ENCODE measurements at places on chromosomes 12 and 14.
A peak's percentile ranks its signal among the peaks of the same experiment; 100 is the strongest.

DNA sequence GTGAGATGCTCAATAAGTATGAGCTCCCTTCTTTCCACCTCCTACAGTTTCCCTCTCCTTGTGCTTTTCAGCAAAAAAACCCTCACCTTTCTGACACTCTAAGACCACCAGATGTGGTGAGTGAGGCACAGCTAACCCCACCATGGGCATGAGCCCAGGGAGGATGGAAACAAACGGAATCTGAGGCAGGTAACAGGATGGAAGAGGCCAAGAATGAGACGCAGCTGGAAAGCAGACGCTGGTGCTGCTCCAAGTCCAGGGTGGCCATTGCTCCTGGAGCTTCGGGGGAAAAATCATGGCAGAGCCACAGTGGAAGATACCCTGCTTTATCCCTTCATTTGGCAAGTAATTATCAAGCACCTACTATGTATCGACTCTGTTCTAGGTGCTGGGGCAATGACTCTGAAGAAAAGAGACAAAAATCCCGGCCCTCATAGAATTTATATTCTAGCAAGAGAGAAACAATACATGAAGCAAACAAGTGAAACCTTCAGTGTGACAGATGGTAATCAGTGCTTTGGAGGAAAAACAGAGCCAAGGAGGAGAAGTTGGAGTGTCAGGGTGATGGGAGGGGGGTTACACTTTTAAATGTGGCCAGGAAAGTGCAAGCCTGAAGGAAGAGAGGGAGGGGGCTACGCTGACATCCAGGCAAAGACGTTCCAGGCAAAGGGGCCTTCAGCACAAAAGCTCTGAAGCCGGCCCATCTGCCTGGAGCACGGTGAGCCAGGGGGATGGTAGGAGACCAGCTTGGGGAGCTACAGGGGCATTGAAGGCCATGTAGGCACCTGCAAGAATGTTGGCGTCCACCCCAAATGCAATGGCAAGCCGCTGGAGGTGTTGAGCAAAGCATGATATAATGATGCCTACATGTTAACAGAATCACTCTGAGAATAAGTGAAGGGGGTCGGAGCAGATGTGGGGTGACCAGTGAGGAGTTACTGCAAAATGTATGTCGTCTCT lies 154.2 kb downstream of the DPF3 start:
- DNase-seq: no peak

GRCh38 chr12:91685917-91686316 lies 459.7 kb downstream of the BTG1 start:
- DNase-seq: no peak

GRCh38 chr12:91777268-91777992 lies 368.2 kb downstream of the BTG1 start:
- DNase-seq: peak; percentile 13

DNA sequence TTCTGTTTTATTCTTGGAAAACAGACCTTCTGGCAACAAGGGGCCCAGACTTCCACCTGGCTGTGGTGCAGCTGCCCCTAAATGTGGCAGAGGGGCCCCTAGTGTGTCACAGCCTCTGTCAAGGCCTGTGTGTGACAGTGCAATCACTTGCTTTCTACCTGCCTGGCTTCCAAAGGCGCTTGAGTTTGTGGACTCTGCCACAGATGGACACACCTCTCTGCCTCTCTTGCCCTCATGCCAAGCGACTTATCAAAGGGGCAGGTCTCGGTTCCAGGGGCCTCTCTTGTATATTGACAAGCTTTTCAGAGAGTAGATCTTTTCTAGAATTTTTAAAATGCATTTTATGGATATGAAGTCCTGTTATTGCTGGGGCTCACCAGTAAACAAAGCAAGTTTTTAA lies 217.2 kb downstream of the SLC15A4 start:
- DNase-seq: no peak

DNA sequence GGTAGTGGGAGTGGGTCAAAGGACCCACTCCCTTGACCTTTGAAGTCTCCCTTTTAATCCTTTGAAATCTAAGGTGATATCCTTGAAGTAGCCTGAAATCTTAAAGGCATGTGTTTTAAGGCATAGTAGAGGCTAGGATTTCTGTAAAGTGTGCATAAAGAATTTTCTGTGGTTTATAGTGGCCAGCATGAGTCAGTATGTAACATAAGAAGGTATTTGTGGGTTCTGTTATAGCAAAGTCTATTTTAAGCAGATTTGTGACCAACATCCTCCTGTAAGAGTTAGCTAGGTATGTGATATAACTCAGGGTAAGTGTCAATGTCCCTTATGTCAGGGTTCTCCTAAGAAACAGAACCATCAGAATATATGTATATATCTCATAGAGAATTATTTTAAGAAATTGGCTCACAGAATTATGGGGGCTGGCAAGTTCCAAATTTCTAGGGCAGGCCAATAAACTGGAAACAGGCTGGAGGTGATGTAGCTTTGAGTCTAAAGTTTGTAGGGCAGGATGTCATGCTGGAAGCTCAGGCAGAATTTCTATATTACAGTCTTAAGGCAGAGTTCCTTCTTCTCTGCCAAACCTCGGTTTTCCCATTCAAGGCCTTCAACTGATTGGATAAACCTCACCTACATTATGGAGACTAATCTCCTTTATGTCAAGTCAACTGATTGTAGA lies 18.7 kb upstream of the EPYC start:
- no peak for DNase-seq

- DNase-seq: no peak
Observed at GRCh38 chr14:31096255-31096654, 70.1 kb upstream of the STRN3 start.

DNA sequence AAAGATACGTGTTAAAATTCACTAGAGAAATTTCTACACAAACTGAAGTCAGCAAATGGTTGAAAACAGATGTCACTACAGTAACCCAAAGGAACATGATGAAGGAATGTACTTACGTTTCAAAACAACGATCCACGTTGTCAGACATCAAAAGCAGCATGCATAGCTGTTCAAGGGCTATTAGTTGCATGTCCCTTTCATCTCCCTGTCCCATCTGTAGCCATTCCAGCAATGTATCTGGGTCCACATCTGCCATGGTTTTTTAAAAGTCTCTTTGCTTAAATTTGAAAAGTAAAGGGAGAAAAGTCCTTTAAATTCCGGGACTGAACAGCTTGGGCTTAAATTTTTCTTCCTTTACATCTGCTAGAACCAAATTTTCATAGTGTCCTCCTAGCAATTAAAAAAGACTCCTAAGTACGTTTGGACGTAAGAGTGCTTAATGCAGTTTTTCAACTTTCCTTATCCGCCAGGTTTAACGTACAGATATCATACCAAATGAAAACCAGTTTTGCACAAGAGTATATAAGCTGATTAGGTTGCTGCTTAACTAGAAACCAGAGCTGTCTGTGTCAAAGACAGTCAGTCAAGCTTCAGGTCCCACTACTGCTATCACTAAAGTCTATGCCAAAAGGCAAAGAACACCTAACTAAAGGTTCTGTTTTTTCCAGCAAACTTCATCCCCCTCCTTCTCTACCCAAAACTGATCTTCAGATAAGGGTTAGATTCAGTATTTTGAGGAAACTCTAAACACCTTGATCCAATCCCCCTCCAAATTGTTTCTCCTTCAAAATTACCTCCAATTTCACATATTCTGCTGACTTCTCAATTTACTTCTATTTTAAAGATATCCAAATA lies 1.7 kb downstream of the HECTD1 start:
- DNase-seq: no peak

DNA sequence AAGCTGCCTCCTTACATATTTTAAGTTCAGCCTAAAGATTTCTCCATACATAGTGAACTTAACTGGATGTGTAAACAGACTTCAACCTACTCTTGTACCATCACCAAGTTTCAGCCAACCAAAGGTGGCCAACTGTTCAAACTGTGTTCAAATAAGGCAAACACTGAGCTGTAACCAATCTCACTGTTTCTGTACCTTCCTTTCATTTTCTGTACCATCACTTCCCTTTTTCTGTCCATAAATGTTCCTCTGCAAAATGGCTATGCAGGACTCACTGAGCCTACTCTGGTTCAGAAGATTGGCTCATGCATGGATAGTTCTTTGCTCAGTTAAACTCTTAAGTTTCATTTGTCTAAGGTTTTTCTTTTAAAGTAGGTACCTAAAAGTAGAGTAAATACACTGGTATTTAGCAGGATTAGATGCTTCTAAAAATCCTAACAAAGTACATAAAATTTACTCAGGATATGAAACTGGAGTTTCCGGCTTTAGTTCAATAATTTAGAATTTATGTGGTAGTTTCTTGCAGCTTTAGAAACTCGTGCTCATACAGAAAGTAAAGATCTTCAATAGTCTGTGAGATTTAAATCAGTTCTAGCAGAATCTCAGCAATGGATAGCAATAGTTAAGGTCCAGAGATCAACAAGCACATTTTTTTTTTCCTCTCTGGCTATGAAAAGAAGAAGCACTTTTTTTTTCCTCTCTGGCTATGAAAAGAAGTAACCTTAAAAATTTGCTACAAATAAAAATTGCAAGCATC lies 282.0 kb upstream of the PPFIA2 start:
- DNase-seq: peak; percentile 26

GRCh38 chr12:80877721-80878265 lies 59.9 kb downstream of the LIN7A start:
- no peak for DNase-seq

DNA sequence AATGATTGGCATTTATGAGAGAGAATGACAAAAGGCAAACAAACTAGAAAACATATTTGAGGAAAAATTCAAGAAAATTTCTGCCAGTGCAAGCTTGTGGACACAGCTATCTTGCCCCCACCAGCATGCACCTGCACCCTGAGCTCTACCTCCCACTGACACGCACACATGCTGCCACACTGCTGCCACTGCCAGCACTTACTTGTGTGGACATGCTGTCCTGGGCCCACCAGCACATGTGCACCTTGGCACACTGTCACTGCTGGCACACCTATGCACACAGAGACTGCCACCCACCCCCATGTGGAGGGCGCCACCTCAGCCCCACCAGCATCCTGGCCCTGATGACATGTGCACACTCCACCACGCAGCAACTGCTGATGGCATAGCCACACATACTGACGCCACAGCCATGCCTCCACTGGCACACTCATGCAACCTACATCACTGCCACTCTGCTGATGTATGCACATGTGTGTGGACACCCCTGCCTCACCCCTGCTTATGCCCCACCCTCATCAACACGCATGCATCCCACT lies 475.0 kb downstream of the SOX5 start:
- DNase-seq: no peak

- DNase-seq: no peak
Observed at GRCh38 chr14:79196216-79196615, 1015.1 kb downstream of the DIO2 start.

DNA sequence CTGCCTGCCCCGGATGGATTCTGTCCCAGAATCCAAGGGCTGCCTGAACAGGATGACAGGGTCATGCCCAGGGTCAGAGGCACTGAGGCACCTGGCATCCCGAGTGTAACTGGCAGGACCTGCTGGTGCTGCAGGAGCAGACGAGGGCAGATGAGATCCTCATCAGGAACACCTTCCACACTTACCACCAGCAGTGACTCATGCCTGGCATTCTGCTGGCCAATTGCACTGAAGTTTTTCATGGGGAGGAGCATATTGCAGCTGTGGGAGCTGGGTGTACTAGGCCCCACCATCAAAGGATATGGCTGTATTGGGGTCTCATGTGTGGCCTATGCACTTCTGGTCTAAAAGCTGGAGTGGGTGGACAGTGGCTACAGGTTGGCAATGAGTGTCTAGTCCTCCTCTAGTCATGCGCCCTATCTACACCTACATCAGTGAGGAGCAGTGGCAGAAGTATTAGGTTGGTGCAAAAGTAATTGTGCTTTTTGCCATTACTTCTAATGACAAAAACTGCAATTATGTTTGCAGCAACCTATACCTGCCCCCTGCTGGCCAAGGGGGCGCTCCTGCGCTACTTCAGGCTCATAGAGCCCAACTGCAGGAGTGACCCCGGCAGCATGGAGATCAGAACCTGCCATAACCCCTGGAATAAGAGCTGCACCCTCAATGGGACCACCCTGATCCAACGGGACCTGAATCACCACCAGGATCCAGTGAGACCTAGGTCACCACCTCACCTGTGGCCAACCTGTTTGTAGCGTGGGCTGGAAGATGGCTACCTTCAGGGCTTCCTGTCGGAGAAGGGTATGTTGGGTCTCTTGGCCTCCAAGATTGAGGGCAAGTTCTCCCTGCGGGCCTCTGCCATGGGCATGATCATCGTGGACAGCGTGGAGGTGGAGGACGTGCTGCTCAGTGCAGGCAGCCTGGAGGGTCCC lies 8.0 kb upstream of the C12orf42 start:
- peak; percentile 4 for DNase-seq

DNA sequence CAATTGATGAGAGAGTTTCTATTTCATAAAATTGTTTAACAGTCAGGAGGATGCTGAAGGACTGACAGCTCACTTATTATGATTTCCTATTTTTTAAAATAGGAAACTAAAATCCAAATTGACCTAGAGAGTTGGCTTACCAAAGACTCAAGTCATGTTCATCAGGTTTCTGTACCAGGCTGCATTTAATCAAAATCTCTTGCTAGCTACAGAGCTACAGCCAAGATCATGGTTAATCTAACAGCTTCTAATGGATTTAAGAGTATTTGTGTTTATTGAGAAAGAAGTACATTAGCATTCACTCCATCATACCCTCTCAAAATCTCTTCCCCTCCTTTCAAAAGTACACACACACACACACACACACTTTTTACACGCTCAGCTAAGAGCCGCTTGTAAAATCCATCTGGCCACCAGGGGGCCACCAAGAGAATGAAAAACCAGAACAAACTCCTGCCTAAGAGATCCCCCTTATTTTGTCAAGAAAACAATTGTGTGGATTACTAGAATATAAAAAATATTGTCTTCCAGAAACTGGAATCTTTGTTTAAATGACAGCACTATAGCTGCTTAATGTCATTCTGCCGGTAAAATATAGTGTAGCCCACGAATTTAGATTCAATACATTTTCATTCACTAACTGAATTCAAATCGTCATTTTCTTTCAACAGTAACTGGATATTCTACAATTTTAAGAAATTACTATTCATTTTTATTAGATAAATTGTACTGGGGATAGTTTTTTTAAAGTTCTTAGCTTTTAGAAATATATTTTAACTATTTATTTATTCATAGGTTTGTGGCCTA lies 334.0 kb downstream of the BTG1 start:
- peak; percentile 71 for DNase-seq

DNA sequence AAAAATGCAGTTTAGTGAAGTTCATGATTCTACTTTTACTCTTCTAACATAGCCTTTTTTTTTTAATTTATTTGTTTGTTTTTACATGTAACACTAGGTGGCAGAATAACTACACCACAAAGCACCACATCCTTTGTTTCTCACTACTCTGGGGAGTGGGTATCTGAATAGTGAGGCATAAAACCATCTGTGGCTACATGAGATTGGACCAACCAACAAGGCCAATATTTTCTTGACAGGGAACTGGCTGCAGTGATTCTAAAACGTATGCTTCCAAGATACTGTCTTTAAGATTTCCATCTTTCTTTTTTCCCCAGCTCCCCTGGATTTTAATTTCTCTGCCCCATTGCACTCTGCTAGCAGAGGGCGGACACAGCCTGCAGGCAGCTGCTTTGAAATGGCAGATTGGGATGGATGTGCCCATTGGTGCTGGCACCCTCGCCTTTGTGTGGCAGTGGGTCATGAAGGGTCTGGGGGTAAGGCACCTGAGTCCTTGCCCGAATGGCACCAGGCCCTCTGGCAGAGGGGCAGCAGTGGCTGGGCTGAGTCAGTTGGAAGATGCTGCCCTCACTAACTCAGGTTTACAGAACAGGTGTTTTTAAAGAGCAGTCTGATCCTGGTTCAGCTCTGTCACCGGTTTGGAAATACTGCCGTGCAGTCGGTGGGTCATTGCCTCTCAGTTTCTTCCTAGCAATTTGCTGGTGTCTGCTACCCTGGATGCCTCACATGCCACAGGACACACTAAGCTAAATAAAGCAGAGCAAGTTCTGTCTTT lies 429.1 kb downstream of the RAD51B start:
- DNase-seq: peak; percentile 66
